T-helper 9 cell (primary cell): ENCODE measurements at places on chromosomes 12 and 14.

DNA sequence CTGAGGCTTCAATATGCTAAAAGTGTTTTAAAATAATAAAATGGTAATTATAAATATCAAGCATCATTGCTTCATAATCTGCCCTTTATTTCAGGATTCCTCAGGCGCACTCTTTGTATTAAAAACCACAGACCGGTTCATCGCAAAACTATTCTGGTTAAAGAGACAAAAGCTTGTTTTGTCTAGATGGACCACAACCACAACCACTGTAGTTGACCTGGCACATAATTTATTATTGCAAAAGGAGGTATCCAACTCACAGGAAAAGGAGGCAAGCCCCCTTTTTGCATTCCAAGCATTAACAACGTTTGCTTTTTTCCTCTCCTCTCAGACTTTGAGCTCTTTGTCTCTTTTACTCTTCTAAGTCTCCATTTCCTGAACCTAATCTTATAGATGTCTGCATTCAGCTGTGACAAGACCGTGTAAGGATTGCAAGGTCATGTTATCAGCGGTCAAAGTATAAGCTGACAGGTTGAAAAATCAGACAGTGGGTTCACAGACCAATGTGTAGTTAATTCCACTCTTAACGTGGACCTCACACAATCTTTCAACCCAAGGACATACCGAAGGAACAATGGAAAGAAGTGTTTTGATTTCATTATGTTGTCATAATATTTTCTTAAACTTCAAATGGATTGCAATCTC is 1057.6 kb downstream of the GALC start:
- no peak for DNase-seq

- no peak for DNase-seq
Observed at GRCh38 chr14:73599499-73599898, 7.8 kb downstream of the ACOT4 start.

- no peak for DNase-seq
Observed at GRCh38 chr12:92939116-92939515, 10.0 kb upstream of the EEA1 start.

DNA sequence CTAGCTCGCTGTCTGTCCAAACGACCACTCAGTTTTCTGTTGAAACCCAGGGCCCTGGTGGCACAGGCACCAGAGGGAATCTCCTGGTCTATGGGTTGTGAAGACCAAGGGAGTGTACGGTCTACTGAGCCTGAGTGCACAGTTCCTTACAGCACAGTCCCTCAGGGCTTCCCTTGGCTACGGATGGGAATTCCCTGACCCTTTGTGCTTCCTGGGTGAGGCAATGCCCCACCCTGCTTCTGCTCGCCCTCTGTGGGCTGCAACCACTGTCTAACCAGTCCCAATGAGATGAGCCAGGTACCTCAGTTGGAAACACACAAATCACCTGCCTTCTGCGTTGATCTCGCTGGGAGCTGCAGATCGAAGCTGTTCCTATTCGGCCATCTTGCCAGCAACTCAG is 22.6 kb downstream of the GPHN start:
- DNase-seq, result no peak

DNA sequence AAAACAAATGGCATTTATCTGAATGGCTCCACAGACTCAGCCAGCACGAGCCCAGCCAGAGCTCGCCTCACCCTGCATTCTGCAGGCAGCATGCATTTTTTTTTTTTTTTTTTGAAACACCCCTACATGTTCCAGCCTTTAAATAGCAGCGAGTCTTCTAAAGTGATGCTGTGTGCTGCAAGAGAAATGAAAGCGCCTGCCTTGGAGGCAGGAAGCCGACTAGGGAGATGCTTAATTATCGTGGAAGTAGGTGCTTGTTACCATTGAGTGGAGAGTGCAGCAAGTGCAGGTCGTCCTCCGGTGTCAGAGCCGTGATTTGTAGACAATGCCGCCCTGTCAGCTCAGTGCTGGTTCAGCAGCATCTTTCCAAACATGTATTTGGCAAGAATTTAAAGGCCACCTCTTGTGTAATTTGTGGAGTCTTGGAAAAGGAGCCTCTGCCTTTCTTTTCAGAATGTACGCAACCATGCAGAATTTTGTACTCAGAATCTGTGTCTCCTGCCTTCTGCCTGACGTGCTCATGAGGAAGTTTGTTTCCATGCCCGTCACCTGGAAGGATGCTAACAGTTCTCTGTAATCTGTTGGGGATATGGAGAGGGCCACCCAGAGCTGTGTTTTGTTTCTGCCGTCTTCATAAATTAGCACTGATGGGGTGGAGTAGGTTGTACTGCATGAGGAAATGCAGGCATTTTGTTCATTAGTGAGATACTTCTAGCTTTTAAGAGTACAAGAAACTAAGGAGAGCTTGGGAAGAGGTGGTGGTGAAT is 345.9 kb upstream of the RGS6 start:
- DNase-seq, result no peak

GRCh38 chr14:101881426-101881825 is 82.9 kb upstream of the DYNC1H1 start:
- DNase-seq, result no peak
